ENCODE measurements at places on chromosomes 12 and 14.

GRCh38 chr12:22539055-22539454 is 5.3 kb downstream of the C2CD5 start:
- DNase-seq, result no peak

DNA sequence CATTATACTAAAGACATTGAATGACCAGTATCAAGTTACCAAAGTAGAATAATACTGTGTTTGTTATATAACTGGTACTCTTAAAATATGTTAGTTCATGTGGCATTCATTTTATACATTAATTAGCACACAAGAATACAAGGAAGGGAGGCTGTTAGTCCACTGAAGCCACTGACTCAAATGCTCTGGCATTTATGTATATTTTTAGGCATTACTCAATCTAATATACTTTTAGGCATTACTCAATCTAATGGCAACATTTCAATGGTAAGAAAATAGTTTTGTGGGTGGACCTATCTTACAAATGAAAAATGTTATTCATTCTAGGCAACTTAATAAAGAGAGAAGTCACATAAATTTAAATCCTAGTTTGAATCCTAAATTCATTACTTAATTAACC is 874.4 kb upstream of the USP15 start:
- DNase-seq, result no peak

DNA sequence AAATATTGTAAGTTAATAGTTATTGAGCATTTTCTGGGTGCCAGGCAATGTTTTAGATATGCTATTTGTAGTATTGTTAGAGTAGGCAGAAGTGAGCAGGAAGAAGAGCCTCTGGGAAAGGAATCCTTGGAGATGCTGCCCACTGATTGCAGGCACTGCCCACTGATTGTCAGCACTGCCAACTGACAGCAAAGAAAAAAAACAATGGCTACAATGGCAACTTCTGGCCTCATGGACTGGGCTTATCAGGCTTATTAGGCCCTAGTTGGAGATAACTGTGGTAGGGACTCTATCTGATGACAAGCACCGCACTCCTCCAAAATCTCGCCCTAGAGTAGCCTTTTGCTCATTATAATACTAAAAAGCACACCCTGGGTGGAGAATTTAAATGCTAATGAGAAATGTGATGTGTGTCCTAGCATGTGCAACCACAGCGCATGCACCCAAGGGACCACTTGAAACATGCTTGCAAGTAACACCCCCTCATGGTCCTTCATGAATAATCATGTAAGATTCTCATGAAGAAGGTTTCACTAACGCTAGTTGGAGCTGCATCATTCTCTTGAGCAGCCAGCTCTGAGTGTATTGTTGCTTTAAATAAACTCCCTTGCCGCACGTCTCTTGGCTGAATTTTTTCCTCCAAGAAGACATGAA is 103.5 kb upstream of the PPP4R3A start:
- no peak for DNase-seq

DNA sequence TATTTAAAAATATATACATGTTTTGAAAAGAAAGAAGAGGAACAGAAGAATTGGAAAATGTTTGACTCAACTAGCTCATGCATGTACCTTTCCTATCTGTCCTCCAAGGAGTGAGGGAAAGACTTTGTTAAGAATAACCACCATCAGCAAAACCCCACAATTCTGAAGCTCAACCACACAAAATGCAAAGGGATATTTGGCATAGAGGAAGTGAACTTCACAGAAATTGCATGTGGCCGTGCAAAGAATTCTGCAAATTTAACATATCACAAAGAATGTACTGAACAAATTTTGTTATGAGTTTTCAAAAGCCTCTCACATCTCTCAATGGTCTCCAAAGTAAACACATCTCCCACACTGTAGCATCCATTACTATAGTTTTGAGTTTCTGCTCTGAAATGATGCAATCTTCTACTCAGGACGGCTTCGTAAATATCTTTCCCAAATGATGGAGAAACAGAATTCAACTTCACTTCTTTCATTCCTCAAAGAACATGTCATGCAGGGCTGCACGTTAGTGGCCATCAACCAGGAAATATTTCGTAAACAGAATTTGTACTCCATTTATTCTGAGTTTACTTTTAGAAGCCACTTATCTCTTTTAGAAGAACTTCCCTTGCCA is 17.6 kb downstream of the DUSP6 start:
- DNase-seq, result no peak

- DNase-seq, result no peak
Observed at GRCh38 chr12:11553871-11554533, 95.5 kb upstream of the ETV6 start.

GRCh38 chr12:49643135-49643534 is 19.8 kb downstream of the PRPF40B start:
- DNase-seq, result no peak

DNA sequence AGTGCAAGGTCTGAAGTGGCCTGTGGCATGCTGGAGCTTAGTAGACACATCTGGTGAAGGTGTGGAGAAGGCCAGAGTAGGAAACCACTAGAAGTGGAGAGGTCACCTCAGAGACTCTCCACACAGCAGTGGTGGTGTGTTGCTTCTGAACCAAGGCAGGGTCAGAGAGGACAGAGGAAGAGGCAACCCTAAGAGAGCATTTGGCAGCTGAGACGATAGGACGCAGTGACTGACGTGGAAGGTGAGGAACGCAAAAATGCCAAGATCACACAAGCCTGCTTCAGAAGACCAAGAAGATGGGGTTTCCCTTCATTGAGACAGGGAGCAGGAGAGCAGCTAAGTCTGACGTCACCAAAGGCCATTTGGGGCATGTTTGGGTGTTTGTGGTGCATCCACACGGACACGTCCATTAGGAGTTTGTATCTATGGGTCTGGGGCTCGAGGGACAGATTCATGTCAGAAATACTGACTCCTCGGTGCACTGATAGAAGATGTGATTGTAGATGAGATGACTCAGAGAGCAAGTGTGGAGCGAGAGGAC is 338.1 kb downstream of the CACNA1C start:
- DNase-seq, result no peak

GRCh38 chr12:50302686-50303085 is 19.4 kb upstream of the LIMA1 start:
- DNase-seq, result no peak

DNA sequence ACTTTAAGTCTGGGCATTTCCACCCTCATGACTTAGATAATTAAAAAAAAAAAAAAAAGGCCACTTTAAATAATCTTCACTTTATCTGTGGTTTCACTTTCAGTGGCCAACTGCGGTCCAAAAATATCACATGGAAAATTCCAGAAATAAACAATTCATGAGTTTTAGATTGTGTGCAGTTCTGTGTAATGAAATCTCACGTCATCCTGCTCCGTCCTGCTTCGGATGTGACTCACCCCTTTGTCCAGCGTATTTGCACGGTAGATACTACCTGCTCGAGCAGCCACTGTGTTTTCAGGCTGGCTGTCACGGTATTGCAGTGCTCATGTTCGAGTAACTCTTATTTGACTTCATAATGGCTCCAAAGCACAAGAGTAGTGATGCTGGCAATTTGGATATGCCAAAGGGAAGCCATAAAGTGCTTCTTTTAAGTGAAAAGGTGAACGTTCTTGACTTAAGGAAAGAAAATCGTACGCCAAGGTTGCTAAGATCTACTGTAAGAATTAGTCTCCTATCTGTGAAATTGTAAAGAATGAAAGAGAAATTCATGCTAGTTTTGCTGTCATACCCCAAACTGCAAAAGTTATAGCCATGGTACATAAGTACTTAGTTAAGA is 2.4 kb downstream of the E2F7 start:
- DNase-seq, result no peak

- DNase-seq, result no peak
Observed at GRCh38 chr12:77349689-77350370, 284.5 kb upstream of the E2F7 start.

- no peak for DNase-seq
Observed at GRCh38 chr12:106721915-106722314, 52.6 kb upstream of the RIC8B start.

DNA sequence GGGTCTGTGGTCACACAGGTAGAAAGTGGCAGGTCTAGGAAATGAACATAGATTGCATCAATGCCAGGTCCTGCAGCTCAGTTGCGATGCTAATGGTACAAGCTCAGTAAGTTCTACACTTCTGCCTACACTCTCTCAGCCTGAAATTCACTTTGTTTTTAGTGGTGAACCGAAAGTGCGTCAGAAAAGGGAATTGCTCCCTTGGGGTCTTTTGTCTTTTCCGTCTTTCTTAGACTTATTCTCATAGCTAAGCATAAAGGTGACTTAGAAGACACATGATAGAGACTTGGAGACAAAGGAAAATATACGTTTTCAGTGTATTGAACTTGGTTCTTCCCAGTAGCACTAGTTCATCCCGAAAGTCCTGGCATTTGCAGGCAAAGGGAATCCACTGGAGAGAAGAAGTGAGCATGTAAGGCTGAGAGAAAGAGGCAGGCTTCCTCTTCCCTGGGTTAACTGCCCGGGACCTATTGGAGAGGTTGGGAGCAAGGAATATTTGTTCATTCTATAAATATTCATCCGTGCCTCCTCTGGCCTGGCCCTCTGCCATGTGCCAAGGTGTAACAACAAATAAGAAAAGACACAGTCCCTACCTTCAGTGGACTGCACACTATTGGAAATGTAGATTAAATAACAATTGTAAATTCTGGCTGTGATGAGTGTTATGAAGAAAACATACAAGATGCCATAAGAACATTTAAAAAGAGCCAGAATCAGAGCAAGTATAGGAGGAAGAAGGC is 785.8 kb downstream of the MED13L start:
- no peak for DNase-seq

- no peak for DNase-seq
Observed at GRCh38 chr12:120453977-120454376, 7.7 kb downstream of the GATC start.

DNA sequence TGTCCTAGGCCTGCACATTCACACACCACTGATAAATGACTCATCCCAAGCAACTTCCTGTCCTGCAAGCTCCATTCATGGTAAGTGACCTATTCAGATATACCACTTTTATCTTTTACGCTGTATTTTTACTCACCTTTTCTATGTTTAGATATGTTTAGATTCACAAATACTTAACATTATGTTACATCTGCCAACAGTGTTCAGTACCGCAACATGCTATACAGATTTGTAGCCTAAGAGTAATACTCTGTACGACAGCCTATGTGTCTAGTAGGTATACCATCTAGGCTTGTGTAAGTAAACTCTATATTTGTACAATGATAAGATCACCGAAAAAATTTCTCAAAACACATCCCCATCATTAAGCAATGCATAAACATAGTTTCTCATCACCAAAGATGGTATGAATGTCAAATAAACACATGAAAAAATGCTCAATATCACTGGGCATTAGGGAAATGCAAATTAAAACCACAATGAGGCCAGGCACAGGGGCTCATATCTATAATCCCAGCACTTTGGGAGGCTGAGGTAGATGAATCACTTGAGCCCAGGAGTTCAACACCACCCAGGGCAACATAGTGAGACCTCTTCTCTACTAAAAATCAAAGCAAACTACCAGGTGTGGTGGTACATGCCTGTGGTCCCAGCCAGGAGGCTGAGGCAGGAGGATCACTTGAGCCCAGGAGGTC is 20.7 kb downstream of the ATXN2 start:
- DNase-seq, result no peak

- DNase-seq, result no peak
Observed at GRCh38 chr12:15924956-15925355, 13.8 kb downstream of the DERA start.

GRCh38 chr12:89234324-89235114 is 117.8 kb downstream of the DUSP6 start:
- DNase-seq, result no peak

DNA sequence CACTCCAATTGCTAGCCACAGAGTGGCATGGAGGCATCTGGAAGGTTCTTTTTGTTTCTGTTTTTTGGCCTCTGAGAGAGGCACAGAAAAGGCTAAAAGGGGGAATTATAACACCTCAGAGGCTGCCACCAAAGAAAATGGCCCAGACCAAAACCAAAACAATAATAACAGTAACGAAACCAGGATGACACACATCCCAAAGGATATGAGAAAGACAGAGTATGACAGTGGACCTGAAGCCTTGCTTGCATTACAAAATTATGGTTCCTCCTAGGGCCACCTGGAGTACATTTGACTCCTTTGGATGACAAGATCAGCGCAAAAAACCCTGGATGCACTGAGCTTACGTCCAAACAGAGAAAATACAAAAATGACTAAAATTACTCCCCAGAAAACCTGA is 152.7 kb downstream of the AEBP2 start:
- no peak for DNase-seq

- DNase-seq, result no peak
Observed at GRCh38 chr14:99703381-99703780, 19.3 kb downstream of the CYP46A1 start.

GRCh38 chr12:98437806-98438595 is 77.4 kb upstream of the TMPO start:
- no peak for DNase-seq

GRCh38 chr12:132066345-132066685 is 77.8 kb downstream of the DDX51 start:
- no peak for DNase-seq

GRCh38 chr14:40133463-40133862 is 701.2 kb upstream of the FBXO33 start:
- DNase-seq, result no peak

DNA sequence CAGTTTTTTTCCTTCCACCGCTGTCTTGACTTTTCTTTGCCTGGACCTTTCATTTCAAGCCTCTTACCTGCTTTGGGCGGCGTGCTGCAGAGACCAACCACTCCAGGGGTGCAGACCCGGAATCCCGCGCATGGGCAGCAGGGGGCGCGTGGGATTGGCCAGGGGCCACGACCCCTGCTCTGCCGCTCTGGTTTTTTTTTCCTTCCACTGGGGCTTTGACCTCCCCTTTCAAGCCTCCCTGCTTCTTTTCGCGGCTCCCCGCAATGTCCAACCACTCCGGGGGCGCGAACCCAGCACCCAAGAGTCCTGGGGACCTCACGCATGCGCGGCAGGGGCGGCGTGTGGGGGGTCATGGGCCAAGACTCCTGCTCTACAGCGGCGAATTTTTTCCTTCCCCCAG is 325.1 kb downstream of the ALG10 start:
- DNase-seq, result no peak

GRCh38 chr14:35123388-35123703 is 994 bp downstream of the PRORP start:
- no peak for DNase-seq

DNA sequence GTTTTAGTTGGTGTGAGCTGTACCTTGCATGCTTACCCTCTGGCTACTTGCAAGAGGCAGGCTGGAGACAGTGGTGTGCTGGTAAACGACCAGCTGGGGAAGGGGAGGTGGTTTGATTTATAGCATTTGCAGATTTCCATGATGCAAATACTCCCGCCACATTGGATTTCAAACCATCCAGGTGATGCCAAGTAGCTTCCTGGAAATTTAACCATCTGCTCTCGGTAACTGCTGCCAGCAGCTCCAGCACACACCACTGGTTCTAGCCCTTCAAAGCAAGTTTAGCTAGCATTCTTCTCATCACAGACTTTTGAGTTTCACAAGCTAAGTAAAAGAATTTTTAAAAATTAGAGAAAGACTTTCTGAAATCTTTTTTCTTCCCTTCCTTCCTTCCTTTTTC is 104.5 kb upstream of the AMIGO2 start:
- DNase-seq, result no peak

Data from left ventricle myocardium superior (tissue), 1 donor.